ENCODE measurements at places on chromosomes 3 and 15.

DNA sequence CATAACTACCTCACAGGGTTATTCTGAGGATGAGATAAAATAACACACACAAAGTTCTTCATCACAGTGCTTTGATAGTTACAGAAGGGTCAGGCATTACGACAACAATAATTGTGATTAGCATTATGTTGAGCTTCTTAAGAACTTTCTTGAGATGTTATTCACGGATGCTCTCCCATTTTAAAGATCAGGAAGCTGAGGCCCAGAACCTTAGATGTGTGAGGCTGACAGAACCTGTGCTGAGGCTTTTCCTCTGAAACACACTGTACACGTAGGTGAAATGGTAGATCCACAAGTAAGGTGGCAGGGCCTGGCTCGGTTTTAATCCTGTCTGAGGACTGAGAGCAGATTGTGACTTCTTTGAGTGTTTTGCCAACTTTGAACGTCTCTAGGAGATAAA is 211.2 kb upstream of the BHLHE40 start:
- DNase-seq = no peak

DNA sequence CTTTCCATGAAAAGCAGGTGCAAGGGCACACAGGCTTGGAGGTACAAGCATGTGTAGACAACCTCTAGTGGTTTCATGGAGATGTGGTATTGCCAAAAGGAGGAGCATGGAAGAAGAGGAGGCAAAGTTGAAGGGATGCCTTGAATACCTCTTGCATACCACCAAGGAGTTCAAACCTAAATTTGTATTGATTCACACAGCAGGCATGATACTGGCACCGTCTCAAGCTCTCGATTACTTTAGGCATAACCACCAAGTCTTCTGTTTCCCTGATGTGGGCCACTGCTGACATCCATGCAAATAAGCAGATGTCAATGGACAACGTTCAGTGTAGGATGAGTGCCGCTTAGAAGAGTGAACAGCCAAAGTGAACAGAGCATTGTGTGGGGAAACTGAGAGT is 87.1 kb downstream of the SCN11A start:
- no peak for DNase-seq

- no peak for DNase-seq
Measured at GRCh38 chr3:62938583-62938982, 63.4 kb upstream of the CADPS start.

DNA sequence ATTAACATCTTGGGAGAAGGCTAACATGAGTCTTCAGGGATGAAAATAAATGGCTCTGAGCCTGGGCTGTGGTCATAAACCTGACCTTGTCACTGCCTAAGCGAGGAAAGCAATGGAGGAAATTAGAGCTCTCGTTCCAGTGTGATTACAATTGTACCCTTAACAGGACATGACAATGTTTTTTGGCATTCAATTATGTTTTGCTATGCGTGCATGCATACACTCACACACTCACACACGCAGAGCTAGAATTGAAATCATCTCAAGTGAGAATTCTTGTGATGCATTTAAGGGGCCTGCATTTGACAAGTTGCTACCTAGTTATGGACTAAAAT is 24.1 kb downstream of the ZNF80 start:
- no peak for DNase-seq

GRCh38 chr3:41726891-41727290 is 235.0 kb downstream of the ULK4 start:
- no peak for DNase-seq

GRCh38 chr3:53996141-53996874 is 104.6 kb upstream of the SELENOK start:
- DNase-seq = no peak

DNA sequence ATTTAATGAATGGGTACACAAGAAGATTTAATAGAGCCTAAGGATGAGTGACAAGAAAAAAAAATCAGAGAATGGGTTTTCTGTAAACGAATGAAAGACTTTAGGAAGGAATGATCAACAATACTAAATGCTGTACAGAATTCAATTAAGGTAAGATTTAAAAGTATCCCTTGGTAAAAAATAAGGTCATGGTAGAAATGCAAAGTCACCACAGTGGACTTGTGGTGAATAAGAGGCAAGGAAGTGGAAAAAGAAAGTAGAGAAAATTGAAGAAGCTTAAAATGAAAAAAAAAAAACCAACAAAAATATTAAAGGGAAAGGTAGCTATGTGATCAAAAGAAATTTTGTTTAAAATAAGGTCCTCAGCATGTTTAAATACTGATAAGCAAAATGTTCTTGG is 82.4 kb downstream of the PLSCR2 start:
- DNase-seq = no peak

DNA sequence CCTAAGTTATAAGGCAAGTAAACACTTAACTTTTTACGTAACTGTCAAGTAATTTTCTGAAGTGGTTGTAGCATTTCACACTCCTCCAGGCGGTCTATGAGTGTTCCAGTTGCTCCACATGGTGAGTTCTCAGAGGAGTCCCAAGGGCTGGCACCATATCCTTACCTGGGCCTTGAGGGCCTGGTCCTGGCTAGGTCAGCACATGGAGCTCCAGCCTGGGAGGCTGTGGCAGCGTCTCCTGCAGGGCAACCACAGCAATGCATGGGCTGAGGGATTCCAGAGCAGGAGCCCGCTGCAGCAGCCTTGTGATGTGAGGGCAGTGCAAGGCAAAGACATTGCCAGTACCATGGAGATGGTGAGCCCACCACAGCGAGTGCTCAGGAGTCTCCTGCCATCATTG is 32.2 kb upstream of the LYZL4 start:
- DNase-seq = no peak

- no peak for DNase-seq
Measured at GRCh38 chr3:97705764-97706163, 58.8 kb upstream of the ARL6 start.

DNA sequence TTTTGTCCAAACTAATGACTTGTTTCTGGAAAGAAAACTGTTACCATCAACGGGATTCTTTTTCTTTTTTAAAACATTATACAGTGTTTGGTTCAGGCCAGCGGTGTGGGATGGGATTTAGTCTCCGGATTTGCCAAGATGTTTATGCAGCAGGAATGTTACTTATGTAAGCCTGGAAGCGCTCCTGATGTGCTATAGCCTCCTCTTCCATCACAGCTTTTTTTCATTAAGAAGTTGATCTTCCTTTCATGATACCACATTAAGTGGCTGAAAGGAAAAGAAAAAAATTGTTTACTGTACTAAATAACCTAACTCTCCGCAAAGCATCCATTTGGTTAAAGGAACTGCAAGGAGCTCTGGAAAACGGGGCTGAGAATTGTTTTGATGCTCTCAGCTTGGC is 120.5 kb upstream of the ALDH1A3 start:
- DNase-seq = no peak

DNA sequence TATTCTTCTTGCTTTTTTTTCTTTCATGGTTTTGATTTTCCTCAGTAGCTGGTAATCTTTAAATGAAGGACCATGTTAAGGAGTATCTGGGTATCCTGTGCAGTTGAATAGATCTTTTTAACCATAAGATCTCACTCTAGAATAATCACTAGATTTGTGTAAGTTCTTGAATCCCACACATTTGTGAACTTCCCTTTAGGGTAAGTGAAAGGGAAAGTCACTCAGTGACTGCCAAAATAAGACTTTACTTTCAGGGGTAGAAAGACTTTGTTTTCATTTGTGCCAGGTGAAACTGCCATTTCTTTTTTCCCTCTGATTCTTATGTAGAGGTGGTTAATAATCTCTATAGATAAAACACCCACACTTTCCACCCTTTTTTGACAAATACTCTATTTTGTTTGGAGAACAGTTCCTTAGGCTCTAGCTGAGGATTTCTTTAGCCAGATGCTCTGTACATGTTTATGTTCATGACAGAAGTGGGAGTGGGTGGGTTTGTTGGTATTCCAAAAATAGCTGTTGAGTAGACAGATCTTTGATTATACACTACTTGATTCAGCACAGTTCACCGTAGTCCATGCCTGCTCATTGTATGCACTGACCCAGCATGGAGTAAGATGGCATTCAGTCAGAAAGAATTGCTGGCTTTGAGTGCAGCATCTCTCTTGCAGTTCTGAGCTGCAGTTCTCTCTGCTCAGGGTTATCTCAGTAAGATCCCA is 28.5 kb downstream of the LRRC49 start:
- DNase-seq = no peak

- no peak for DNase-seq
Measured at GRCh38 chr3:141663993-141664392, 74.1 kb upstream of the RNF7 start.

GRCh38 chr15:87710406-87710805 is 546.1 kb downstream of the NTRK3 start:
- no peak for DNase-seq

DNA sequence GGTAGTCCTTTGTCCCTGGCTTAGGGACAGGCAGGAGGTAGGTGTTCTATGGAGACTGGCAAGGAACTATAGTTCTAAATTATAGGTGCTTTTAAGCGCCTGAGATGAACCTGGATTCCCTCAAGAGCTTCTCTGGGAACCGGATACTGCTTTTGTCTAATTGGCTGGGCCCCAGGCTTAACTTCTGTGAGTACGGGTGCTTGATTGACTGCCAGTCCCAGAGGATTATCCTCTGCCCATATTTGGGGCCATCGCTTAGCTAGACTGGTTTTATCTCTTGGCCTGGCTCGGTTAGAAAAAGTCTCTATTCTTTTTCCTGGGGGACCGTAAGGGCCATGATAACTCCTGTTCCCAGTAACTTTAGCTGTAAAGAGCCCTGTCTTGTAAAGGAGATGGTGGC is 339.1 kb downstream of the KCNH8 start:
- no peak for DNase-seq

DNA sequence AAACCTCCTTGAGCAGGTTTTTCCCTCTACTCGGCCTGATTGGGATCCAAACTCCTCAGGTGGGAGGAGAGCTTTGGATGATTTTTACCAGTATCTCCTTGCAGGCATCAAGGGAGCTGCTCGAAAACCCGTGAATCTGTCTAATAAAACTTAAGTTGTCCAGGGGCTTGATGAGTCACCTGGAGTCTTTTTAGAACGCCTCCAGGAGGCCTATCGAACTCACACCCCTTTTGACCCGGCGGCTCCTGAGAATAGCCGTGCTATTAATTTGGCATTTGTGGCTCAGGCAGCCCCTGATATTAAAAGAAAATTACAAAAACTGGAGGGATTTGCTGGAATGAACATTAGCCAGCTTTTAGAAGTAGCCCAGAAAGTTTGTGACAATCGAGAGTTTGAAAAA is 41.6 kb downstream of the ZBTB11 start:
- DNase-seq = no peak

GRCh38 chr3:107641572-107642307 is 119.0 kb downstream of the BBX start:
- no peak for DNase-seq

DNA sequence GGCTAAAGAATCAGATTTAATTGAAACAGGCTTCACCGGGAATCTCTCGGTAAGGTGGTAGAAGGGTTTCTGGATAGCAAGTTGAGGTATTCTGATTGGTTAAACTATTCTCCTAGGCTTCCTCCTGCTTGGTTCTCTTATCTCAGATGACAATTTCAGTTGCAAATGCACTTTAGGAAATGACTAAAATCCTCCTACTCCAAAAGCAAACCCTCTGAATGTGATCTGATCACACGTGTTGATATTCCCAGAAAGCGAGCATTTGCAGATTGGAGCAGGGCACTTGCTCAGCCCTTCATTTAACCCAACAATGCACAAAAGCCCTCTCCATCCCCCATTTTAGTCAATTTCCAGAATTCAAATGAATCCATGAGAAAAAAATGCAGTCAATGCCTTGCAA is 55.6 kb upstream of the ICE2 start:
- DNase-seq = no peak

- DNase-seq = no peak
Measured at GRCh38 chr15:51876169-51876568, 46.7 kb downstream of the TMOD3 start.

DNA sequence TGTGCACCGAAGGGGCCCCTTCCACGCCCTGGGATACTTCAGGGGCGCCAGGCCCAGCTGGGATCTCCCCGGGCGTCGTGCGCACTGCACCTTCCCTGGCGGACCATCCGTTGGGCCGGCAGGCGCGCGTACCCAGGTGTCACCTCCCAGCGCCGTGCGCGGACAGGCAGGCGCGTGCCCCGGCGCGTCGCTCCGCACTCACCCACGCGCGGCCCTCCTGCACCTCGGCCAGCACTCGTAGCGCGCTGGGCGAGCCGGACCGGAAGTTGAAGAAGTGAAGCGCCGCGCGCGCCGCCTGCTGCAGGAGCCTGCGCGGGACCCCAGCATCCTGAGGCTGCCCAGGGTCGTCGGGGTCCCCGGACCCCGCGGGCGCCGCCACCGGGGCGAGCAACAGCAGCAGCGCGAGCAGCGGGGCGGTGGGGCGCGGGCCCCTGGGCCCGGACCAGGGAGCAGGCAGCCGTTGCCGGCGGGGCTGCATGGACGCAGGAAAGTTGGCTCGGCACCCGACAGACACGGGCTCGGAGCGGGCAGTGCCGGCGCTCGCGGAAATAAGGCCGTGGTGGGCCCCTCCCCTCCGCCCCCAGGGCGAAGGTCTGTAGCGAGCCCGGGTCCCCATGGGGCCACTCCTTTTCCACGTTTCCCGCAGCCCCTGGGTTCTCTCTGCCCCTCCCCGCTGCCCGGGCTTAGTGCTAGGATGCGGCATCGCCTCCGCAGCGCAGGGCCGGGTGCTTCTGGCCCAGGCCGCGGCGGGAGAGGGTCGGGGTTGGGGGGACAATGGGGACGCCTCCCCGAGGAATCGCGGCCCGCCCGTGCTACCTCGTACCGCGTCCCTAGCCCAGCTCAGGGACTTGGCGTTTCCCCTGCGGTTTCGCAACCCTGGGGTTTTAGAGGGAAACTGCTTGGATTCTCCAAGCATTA is at the start of gene RARRES1:
RARRES1 (minus strand) TSS at position 520 of the 918 bp plus-strand sequence; CDS start at position 478, 42 bp downstream.
- DNase-seq = peak; percentile 9

GRCh38 chr3:180184816-180185215 is 148.1 kb upstream of the PEX5L start:
- DNase-seq = no peak

DNA sequence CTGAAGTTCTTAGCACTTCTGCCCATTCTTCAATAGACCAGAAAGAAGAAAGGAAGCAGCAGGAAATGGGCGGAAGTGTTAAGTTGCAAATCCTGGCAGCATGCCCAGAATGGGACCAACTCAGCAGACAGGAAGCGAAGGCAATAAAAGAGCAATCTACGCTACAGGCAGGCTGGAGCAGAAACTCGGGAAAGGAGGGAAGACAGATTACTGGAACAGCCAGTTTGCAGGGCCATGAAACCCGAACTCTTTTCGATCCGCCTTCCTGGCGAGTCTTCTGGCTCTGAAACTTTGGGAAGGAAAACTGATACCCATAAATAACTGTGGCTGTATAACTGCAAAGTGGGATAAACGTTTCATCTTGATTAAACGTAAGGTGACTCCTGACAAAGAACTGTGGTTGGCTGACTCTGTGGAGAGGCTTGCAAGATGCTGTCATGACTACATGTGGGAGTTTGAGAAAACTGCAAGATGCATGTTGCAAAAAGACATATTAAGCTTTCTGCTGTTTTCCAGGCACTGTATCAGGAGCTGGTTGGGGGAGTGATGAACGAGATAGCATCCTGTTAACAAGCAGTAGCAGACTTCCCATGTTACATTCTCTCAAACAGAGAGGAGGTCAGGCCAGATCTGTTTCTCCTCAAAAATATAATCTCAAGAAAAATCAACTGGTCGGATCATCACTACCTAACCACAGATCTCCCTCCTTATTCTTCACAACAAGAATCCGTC is 67.8 kb downstream of the FMN1 start:
- DNase-seq = peak; percentile 47

Measured in CD4-positive, alpha-beta T cell treated with Interleukin-15 for 4 hours (primary cell).